ENCODE measurements at places on chromosomes 1 and 21.

DNA sequence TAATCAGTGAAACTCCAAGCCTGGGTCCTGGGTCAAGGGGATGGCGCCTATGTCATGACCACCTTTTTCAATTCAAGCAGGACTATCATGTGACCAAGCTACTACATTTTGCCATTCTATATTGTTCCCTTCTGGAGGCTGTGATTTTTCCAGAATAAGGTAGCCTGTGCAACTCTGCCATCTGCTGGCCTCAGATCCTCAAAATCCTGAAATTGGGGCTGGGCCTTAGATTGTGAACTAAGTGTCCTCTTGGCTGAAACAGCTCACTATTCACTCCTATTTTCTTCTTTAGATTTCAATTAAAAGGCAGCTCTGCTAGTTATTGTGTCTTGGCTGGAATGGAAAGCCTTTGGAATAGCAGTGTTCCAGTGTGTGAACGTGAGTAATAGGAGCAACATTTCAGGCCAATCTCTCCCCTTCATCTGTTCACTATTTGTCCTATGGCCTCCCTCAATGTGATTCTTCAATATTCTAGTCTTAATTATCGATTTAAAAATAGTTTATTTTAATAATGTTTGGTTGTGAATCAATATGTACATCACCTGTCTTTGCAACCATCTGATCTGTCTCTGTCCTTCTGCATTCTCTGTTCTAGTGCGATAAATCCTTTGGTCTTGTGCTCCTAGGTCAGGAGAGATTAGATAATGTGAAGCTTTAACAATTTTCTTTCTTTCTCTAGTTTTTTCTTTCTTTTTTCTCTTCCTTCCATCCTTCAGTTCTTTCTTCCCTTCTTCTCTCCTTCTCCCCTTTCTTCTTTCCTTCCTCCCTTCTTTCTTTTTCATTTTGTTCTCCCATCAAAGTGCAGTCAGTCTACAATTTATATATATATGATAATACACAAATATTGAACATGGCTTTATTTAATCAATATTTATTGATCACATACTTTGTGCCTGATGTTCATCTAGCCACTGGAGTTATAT, 69.8 kb downstream of the CR1 start:
- DNase-seq: no peak

- DNase-seq: no peak
Measured at GRCh38 chr1:157403608-157404007, 148.7 kb downstream of the FCRL5 start.

GRCh38 chr1:5704561-5705514, 287.4 kb downstream of the NPHP4 start:
- DNase-seq: no peak

- DNase-seq: no peak
Measured at GRCh38 chr1:115620453-115620852, 21.3 kb upstream of the VANGL1 start.

GRCh38 chr21:31479714-31480113, 135.7 kb upstream of the TIAM1 start:
- no peak for DNase-seq

DNA sequence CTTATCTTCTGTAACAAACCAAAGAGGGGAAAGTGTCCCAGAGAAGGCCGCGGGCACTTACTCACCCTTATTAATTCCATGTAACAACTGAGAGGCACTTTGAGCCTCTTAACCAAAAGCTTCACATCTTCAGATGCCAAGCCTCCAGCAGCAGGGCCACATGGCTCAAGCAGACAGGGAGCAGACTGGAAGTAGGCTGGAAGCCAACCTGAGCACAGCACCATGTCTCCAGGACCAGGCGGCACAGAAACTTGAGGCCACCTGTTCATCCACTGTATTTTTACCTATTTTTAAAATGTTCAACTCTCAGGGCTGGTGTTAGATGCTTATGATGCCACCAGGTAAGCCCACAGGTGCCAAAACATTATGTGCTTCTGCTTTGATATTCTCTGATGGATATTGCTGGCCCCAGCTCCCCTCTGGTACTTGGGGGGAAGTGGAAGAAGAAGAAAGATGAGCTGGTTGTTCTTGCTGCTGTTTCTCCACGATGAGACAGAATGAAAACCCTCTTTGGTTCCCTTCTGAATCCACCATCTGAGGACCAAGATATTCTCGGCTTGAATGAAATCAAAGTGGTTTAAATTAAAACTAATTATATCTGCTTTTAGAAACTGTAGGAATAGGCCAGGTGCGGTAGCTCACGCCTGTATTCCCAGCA, 30.6 kb upstream of the SDE2 start:
- DNase-seq: no peak

DNA sequence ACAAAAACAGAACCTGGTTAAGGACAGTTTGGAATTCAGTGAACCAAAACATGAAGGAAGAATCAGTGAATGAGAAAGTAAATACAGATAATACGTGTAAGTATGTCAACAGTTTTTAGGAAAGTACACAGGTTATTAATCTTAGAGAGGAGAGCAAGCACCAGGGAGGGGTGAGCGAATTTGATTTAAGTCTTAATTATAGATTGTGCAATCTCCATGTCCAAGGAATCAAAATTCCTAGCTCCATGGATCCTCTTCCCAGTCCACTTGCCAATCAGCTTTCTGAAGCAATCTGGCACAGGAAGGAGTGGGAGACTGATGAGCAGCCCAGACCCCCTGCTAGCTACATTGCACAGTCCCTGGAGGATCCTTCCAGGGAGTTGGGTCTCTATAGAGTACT, 346.4 kb downstream of the SETD4 start:
- no peak for DNase-seq

DNA sequence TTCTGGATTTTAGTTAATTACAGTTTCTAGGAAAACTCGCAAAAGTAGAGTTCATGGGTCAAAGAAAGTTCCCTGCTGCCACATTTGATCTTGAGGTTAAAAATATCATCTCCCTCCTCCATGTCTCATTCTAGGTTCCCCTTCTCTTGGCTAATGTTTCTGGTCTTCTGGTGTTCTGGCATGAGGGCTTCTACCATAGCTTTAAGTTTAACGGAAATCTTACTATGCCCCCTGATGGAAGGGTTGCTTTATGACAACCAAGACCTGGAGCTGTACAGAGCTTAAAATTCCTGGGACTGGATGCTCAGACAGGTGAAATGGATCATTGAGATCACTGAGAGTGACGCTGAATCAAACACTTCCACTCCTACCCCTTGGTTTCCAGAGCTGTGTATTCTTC, 1881.7 kb downstream of the MRPL39 start:
- no peak for DNase-seq

DNA sequence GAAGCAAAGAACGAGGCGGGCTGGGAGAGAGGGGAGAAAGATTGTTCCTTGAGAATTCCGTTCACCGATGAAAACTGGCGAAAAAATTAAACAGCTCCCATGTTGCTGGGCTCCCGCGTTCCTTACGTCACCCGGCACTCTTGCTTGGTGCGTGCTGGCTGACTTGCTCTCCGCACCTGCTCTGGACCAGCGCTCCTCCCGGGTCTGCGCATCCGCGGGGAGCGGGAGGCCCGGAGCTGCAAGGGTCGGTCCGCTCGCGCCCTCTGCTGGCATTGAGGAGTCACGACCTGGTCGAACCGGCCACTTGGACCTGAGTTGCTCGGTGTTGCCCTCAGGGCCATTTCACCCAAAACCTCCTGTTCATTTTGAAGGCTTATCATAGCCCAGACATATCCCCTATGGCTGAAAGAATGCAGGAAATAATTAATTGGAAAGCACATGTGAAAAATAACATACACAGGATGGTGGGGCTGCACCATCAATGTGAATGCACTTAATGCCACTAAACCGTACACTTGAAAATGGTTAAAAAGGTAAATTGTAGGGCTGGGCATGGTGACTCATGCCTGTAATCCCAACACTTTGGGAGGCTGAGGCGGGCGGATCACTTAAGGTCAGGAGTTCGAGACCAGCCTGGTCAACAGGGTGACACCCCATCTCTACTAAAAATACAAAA, 98.9 kb upstream of the BACE2 start:
- peak; percentile 96 for DNase-seq

DNA sequence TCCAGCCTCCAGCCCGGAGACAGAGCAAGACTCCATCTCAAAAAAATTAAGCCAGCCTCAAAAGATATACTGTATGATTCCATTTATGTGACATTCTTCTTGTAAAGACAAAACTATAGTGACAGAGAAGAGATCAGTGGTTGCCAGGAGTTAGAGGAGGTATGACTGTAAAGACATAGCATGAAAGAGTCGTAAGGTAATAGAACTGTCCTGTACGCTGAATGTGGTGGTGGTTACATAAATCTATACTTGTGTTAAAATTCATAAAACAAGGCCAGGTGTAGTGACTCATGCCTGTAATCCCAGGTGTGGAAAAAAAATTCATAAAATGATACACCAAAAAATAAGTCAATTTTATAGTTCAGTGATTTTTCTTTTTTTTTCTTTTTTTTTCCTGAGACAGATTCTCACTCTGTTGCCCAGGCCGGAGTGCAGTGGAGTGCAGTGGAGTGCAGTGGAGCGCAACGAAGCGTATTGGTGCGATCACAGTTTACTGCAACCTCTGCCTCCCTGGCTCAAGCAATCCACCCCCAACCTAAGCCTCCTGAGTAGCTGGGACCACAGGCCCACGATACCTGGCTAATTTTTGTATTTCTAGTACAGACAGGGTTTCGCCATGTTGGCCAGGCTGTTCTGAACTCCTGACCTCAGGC, 84.9 kb upstream of the CXADR start:
- no peak for DNase-seq

DNA sequence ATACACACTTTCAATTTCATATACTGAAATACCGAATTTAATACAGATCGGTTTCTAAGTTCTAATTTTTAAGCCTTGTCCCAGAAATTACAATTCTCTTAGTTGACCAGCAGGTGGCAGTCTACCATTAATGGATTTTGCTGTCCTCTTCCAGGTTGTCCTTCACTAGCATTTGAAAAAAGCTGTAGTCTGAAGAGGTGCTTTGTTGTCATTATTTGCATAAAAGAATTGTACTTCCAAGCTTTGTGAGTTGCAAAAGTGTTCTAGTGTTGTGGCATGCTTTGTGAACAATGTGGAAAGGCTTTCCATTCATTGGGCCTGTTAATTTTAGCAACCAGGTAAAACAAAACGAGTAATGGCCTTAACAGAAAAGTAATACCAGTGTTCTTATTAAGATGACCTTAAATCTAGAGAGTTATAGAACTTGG, 193.6 kb downstream of the RPS6KC1 start:
- peak; percentile 62 for DNase-seq

- DNase-seq: no peak
Measured at GRCh38 chr1:40944326-40944725, 35.2 kb upstream of the CTPS1 start.

DNA sequence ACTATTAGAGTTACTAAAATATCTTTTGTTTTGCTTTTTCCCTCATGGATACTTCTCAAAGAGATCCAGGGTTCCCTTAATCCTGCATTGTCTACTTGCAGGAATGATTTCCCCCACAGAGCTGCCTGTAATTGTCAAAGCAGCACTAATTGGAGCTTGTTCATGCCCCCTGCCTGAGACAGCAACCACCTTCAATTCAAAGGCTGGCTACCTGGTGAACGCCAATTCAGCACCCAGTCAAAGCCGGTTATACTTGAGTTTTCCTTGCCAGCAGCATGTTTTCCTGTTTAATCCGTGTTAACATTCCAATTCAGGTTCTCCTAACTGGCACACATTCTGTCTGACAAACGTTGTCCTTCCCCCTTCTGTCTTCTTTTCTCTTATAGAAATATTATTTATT, 382.9 kb downstream of the NTNG1 start:
- DNase-seq: no peak

- DNase-seq: no peak
Measured at GRCh38 chr1:87344231-87344630, 15.6 kb downstream of the LMO4 start.

DNA sequence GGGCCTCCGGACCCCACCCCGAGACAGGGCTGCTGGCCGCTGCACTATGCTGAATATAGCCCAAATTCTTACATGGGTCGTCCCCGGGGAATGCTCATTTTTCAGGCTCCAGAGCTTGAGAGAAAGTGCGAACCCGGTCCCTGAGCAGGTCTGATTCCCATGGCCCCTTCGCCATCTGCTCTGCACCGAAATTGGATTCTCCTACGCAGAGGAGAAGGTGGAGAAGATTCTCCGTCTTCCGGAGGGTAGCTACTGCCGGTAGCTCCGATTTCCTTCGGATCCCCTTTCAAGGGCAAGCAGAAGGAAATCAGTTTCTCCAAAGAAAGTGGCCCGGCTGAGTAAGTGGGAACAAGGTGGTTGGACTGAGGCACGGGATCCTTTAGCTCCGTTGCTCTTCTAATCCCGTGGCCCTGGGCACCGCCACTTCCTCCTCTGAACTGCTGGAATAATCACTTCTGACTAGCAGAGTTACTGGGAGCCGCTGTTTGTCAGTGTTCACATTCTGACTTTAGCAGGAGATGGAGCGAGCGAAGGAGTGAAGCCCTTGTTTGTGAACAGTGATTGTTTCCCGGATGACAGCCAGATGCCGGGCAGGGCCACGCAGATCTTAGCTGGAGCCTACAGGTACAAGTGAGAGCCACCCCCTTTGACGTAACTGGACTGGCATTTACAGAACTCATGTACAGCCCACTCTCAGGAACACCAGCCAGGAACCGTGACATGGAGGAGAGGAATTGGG, 1.1 kb upstream of the ZNF496 start:
- no peak for DNase-seq

DNA sequence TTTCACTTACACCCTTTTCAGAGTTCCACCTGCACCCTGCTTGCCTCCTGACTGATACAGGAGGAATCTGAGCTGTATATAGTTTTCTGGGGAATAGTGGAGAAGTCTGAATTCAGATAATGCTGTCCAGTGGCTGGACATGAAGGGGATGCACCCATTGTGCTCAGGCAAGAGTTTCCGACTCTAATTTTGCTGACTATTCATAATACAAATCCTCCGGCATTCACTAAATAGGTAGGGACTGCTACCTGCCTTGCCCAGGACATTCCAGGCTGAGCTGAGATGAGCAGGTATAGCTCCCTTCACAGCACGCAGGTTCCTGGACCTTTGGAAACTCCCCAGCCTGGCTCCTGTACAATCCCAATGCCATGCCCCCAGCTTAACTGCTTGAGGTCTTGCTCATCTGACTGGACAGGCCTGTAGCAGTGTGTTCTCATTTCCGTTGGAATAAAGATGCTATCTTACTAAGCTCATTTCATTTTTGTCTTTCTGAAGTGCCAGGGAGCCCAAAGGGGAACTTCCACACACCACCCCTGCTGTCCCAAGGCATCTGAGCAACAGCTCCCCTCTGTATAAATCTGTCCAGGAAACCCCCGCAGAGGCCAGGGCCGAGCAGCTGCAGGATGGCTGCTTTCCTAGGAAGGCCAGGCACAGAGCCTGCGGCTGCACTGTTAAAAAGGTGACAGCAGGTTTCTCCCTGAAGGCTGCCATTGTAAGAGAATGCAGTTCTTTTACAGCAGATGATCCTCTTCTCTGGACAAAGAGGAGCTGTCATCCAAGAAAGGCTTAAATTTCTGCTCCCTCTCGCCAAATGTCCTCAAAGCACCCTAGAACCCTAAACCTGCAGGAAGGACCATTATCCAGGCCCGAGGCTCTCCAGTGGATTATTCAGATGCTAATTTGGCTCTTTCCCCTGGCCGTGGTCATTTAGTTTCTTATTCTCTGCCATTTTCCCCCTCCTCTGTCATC, 21.7 kb upstream of the VASH2 start:
- DNase-seq: no peak

DNA sequence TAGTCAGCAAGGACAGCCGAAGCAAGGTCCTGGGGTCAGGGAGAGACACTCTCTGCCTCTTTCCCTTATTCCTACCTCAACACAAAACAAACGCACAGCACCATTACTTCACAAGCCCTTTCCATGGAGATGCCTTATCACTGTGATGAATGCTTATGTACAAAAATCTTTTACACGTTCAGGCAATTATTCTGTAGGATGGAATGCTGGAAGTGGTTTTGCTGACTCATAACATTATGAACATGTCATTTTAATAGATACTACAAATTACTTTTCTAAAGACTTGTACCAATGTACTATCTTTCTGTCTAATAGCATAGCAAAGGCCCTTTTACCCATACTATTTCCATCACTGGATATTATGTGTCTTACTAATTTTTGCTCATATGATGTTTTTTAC, 98.4 kb downstream of the TTLL7 start:
- DNase-seq: no peak

Data from MM.1S (cell line).